ENCODE measurements at places on chromosomes 5 and 9.
A peak's percentile ranks its signal among the peaks of the same experiment; 100 is the strongest.

DNA sequence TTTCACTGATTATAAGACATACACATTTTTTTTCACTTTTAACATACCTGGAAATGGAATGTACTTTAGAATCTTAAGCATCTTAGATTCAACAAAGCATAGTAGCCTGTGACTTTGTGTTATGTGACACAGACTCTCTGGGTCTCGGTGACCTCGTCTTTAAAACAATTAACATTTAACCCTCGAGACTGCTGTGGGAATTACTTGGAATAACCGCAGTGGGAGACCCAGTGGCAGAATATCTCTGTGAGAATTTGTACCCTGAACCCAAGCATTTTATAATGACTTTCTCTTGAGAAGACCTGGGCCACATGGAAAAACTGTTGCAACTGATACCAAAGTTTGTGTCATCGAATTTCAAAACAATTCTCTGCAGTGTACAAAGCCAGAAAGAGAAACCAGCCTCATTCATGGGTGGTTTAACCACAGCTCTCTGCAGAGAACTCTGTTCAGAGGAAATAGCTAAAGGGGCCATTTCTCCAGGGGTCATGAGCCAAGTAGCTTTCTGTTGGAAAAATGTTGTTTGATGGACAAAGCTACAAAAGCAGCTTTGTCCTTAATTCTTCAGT, 10.0 kb upstream of the RETREG1 start:
- DNase-seq: peak; percentile 34

- no peak for DNase-seq
Observed at GRCh38 chr9:130024597-130024994, 18.4 kb downstream of the FNBP1 start.

DNA sequence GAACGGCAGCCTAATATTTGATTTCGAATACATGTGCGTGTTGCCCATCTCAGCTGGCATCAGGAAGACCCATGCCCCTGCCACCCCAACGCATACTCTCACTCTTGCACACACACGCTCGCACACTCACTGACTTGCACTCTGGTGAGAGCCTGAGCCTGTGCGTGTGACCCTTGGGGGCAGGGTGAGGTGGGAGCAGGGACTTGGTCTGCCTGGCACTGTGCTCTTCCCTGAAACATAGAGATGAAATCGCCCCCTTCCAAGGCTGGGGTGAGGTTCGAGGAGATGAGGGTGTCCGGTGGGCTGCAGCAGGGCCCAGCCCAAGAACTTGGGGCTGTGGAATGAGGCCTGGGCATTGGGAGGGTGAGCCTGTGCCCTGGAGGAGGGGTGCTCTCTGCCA, 1.2 kb downstream of the LCN9 start:
- no peak for DNase-seq

GRCh38 chr9:135905380-135906258, 1.7 kb downstream of the CAMSAP1 start:
- DNase-seq: no peak

GRCh38 chr9:112015736-112016135, 119.1 kb downstream of the UGCG start:
- DNase-seq: no peak

DNA sequence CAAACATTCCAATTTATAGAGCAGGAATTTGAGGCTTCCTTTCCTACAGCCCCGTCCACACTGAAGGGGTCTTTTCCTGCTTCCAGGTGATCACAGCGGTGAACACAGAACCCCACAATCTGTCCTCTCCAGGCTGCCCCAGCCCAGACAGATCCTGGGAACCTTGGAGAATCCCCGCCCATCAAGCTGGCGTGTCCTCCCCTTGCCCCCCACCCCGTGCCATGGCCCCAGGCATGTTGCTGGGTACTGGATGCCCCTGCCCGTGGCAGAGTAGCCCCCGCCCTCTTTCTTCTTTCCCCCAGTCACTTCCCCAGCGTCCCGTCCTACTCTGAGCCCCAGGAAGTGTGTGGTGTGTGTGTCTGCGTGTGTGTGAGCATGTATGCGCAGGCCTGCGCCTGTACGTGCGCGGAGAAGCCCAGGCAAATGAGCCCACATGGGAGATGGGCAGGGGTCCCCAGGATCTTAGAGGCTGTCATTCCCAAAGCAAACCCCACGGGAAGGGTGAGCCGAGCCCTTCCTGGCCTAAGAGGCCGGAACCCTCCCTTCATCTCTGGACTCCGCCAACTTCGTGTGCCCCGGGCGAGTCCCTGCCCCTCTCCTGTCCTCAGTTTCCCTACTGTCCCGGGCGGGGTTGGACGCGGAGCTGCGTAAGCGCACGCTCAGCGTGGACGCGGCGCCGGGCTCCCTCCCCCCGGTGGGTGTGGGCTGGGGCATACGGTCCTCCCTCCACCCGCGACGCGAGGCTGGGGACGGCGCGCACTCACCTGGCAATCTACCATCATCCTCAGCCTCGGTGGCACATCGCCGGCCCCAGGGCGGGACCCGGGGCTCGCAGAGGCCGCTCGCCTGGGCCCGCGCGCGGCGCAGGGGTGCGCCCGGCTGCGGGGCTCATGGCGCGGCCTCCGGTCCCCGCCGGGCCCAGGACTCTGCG, 15.2 kb downstream of the GBGT1 start:
- DNase-seq: peak; percentile 62

DNA sequence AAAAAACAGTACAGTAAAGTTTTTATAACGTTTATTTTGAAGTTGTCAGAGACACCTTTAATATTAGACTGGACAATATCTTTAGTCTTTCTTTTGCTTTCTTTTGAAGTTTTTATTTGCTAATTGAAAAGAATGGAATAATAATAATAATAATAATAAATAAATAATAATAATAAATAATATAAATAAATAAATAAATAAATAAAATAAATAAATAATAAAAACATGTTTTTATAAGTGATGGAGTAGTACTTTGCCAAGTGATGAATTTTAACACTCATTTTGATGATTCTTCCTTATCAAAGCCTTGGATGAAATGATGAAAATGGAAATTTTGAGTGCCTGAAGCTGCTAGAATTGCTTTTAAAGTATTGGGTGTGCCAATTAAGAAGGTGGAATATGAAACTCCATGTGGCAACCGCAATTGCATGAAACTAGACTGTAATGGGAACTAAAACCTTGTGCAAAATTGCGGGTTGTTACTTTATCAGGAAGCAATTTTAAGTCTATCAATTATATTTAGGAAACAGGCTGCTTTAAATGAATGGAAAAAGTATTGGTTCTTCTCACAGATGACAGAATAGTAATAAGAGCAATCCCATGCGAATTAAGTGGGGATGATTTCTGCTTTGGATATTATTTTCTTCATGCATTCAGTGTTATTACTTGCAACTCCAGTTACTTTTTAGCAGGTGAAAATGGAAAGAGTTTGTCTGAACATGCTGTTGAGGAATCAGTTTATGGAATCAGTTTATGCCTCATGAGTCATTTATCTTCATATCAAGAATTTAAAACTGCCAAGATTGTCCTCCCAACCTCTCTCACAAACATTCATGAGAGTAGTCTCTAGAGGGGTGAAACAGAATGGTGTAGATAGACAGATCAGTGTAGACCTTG, 4.6 kb downstream of the ANXA1 start:
- DNase-seq: no peak

Measured in naive thymus-derived CD8-positive, alpha-beta T cell (primary cell).